ENCODE measurements at places on chromosomes 2 and 18.

- no peak for DNase-seq
Observed at GRCh38 chr2:177629357-177630024, 236.9 kb downstream of the AGPS start.

DNA sequence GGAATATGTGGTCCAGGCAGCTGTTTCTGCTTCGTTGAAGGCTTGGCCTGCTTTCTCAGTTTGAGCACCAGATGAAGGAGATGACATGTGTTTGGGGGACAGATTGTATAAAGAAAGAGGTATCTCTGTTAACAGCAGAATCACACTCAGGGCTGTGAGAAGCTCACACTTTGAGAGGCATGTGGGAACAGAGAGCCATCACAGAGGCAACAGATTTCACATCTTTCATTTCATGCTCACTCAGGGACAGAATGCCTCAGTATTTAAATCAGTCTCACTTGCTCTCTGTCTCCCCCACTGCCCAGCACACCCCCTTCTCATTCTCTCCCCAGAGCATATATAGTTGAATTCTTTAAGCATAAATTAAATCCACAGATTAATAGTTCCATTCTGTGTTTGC is 37.4 kb downstream of the KIAA2012 start:
- no peak for DNase-seq

GRCh38 chr2:42194428-42194827 is 25.3 kb downstream of the EML4 start:
- DNase-seq, result no peak

- DNase-seq, result no peak
Observed at GRCh38 chr2:163133602-163134001, 295.0 kb upstream of the KCNH7 start.

DNA sequence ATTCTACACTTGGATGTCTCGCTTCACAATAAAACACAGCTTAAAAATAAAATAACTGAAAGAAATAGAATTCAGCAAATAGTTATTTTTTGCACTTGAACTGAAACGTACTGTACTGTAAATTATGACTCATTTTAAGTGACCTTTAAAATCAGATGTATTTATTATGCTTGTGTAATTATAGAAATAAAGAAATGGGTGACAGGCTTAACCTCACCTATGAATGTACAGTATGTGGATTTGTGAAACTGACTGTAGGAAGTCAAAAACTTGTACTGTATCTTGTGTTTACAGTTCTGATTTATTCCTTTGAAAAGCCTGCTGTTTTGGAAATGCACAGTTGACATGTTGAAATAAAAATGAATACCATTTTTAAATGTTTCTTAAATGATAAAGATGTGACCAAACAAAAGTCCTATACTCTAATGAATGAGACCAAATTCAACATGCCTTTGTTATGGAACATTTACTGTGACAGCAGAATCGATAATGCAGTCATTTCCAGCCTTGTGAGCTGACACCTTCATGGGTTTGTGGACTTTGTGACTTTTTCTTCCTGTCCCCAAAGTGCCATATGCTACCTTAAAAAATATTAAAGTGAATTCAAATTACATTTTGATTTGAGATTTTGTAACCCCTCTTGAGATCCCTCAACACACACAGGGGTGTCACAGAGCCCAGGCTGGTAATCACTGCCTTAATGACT is 32.7 kb downstream of the NEMP2 start:
- no peak for DNase-seq

- no peak for DNase-seq
Observed at GRCh38 chr2:7201851-7202250, 284.6 kb downstream of the RNF144A start.

DNA sequence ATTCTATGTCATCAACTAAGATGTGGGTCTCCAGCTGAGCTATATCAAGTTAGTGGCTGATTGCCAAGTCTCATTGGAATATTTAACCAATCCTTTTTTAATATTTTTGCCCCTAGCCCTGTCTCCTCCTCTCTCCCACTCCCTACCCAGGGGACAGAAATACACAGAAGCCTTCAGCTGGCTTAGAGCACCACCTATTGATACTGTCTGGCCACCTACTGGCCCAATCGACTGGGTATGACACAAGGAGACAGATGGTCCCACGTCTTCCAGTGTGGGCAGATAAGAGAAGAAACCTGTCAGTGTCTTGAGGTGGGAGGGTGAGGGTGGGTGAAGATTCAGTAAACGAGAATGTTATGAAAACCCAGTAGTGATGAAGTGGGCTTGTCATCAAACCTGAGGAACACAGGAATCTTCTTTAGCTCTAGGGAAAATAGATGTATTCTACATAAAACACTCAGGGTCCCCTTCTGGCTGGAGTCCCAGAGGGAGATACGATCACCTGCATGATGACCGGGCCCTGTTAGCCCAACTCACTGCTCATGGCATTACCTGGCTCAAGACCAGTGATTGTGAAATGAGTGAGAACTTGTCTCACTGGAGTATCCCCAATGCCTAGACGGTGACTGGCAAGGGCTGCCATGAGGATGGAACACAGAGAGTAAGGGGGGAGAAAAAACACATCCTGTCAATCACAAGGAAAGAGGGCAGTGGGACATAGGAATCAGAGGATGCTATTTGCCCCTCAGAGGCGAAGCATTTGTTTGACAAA is 26.7 kb downstream of the POLR1A start:
- no peak for DNase-seq

DNA sequence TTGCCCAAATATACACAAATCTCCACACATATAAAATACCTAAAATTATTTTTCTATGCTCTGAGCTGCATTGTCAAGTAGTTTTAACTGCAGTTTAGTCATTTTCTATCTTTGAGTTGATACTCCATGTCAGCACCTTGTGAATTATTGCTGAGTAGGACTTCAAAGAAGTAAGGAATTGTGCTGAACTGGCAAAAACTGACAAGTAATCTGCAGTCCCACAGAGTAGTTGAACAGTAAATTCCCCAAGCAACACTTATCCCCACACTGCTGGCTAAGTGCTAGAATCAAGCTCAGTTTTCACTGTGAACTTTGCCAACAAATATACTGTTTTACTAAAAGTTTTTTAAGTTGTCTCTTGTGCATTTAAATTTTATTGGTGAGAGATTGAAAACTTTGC is 141.8 kb upstream of the ST6GAL2 start:
- no peak for DNase-seq

GRCh38 chr2:182522972-182523473 is 96.2 kb upstream of the PDE1A start:
- no peak for DNase-seq

DNA sequence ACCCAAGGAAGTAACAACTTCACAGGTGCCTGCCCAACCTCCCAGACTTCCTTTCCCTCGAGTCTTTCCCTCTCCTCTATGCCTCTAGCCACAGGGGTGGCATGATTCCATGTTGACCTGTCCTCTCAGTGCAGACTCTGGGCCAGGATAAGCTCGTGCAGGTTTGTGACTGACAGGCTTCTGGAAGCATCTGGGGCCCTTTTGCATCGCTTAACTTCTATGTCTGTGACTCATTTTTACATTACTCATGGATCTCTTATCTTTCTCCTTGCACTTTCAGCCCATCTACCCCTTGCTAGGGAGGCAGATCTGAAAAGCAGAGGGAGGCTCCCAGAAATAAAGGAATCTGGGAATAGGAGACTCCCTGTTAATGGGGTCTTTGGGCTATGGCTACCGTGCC is 98.5 kb upstream of the RIOK3 start:
- DNase-seq, result no peak

DNA sequence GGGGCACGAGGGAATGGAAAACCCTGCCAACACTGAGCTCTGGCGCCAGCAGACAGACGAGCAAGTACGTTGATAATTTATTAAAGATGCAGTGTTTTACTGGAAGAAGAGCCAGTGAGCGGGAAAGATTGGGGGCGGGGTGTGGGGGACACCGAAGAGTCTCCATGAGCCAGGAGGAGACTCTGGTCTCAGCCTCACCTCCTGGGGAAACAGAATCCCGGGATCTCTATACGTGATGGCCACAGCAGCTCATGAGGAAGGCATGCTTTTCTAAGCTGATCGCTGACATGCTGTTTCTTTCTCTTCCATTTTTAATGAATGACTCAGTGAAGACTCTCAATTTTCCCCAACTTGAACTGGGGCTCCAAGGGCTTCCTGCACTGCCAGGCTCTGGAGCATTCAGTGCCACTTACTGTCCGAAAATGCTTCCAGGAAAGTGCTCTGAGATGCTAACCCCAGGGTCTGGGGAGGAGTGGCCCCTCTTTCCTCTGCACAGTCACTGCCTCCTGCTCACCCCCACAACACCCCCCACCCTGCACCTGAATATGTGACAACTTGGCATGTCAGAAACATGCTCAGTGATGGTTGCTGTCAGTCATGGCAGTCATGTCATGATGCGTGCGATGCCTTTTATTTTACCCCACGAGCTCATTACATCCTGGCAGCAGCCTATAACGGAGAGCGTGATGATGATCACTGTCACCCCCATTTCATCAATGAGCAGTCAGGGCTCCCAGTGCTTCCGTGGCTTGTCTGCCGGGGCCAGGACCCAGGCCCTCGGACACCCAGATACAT is 164.2 kb upstream of the CAPN13 start:
- no peak for DNase-seq

DNA sequence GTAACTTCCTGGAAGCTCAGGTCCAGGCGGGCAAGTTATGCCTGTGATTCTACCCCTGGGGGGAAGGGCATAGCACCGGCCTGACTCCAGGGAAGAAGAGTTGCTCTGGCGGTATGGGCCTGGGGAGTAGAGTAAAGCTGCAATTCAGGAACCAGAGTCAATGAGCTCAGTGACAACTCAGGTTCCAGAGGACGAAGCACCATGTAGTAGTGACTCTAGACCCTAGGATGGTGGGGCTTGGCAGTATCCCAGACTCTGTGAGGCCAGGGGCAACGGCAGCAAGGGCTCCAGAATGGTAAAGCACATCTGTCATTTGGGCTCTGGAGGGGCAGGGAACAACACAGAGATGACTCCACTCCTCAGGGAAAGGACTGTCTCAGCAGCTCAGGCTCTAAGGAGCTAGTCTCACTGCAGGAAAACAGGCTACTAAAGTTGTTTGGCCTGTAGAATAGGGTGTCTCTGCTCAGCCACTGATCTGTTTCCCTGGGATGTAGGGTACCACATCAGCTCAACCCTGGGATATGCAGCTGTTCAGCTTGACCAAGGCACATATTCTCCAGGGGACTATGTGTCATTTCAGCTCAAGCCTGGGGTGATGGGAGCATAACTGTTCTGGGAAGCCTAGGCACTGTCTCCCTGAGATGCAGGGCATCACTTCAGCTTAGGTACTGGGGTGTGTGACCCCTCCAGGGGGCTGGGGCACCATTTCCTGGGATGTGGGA is 36.2 kb upstream of the RHOB start:
- no peak for DNase-seq

DNA sequence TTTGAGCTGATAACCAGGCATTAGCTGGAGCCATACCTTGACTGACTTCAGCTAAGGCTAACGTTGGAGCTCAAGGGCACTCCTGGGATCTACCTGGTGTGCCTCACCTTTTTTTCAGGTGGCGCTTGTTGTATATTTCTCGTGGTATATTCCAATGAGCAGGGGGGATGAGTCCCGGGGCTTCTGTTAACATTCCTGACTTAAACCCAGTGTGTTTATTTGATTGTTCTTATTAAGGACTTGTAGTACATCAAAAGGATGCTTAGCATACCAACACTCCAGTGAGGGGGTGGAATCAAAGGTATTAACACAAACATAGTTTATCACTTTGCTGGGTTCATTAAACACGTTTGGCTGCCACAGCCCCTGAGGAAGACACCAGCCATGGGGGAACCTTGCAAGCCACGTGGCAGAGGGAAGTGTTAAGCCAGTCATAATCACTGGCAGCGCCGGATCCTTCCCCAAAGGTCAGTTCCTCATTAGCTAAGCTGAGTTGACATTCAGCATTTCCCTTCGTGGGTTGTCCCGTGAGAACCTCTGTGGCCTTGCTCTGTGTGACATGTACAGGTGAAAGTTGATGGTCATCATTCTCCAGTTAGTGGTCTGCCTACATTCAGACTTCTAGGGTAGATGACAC is 119.5 kb upstream of the MCFD2 start:
- DNase-seq, result no peak

All from stimulated activated CD4-positive, alpha-beta T cell treated with anti-CD3 and anti-CD28 coated beads, Interleukin-1b, Interleukin-23, amount 100 ng/mL, for 1 hour (primary cell).